ENCODE measurements at places on chromosomes 5 and 9.

GRCh38 chr9:88379352-88379751, 8.9 kb upstream of the SPIN1 start:
- no peak for DNase-seq

- no peak for DNase-seq
Measured at GRCh38 chr9:2465921-2466460, 155.6 kb upstream of the VLDLR start.

DNA sequence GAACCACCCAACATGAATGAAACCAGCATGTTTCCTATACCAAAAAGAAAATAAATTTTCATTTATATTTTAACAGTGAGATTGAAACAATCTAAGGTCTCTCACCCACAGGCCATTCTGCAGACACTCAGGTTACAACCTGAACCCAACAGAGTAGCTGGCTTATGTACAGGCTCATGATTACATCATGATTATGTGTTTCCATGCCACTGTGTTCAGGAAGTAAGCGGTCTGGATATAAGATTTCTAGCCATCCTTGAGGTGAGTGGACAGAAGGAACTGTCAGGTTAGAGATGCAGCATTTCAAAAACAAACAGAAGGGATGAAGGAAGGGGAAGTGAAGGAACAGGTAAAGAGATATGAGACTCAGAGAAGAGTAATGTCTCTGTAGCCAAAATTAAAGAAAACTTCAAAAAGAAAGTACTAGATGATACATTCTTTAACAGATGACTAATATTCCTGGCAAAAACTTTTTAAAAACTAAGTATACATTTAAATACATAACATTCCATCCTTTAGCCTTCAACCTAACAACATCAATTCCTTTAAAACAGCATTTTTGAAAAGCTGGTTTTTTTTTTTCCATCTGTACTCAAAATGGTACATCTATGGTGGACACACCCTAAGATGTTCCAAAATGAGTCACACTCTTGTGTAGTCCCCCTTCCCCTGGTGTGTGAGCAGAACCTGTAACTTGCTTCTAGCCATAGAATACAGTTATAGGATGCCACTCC, 119.8 kb downstream of the LPAR1 start:
- DNase-seq: no peak

- DNase-seq: no peak
Measured at GRCh38 chr5:10509575-10509974, 54.3 kb upstream of the ANKRD33B start.

DNA sequence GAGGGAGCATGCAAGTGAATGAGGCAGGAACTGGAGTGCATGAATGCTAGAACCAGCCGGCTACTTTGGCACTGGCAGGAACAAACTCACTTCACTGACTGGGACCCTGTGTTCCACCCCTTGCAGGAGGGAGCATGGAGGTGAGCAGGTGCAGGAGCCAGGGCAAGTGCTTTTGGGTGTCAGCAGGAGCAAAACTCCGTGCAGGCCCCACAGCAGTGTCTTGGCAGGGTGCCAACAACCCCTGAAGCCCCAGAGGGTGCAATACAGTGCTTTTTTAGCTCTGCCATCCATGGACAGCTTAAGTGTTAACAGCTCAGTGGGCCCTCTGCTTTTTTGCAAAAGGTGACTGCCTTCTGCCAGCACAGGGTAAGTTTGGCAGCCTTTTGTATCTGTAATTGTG, 245.8 kb upstream of the PCSK5 start:
- no peak for DNase-seq

- DNase-seq: no peak
Measured at GRCh38 chr5:71810023-71810422, 90.9 kb downstream of the CARTPT start.

GRCh38 chr5:178378527-178379484, 146.2 kb upstream of the PHYKPL start:
- no peak for DNase-seq

- peak; percentile 86 for DNase-seq
Measured at GRCh38 chr5:159987031-159987674, 21.8 kb upstream of the TTC1 start.

GRCh38 chr5:168736281-168736831, 157.2 kb upstream of the PANK3 start:
- DNase-seq: no peak
